ENCODE measurements at places on chromosomes 2 and 18. TPM values are rescaled to one million over a fixed set of nuclear protein-coding genes. Genes with fewer than 3 reads are reported as not detected.

TMEM17 gene
- total RNA-seq, result 2.6 TPM

LINC00305 gene
- not detected for total RNA-seq

CDH2 gene
- total RNA-seq, result 368 TPM

PLCD4 gene
- 2.0 TPM for total RNA-seq

MEP1B gene
- not detected for total RNA-seq

MORN2 gene
- total RNA-seq, result 8.0 TPM

EIF2AK3 gene
- 32.5 TPM for total RNA-seq

CHRND gene
- not detected for total RNA-seq

CSRNP3 gene
- total RNA-seq, result 1.4 TPM

CPLX4 gene
- total RNA-seq, result not detected

SLC4A3 gene
- total RNA-seq, result 4.0 TPM

GATA6 gene
- 40.3 TPM for total RNA-seq

DSC1 gene
- total RNA-seq, result not detected

SH3RF3 gene
- total RNA-seq, result 7.8 TPM

KIF1A gene
- total RNA-seq, result 0.33 TPM

MATN3 gene
- 3.4 TPM for total RNA-seq

SMARCAL1 gene
- 22.2 TPM for total RNA-seq

RGPD4 gene
- not detected for total RNA-seq

CRYGC gene
- not detected for total RNA-seq

ALPI gene
- total RNA-seq, result not detected

KCNE4 gene
- 37.7 TPM for total RNA-seq

RAPGEF4 gene
- 5.0 TPM for total RNA-seq

CABLES1 gene
- 14.1 TPM for total RNA-seq

ACOXL gene
- not detected for total RNA-seq

AGXT gene
- total RNA-seq, result not detected

RPL37A gene
- 1,530 TPM for total RNA-seq

B3GNT7 gene
- total RNA-seq, result 1.1 TPM

HOXD10 gene
- total RNA-seq, result not detected

CDH7 gene
- total RNA-seq, result not detected

SP140 gene
- total RNA-seq, result 0.52 TPM

PROKR1 gene
- total RNA-seq, result not detected

DTNB gene
- 4.8 TPM for total RNA-seq

MAPK4 gene
- under 0.01 TPM for total RNA-seq

UGGT1 gene
- total RNA-seq, result 118 TPM

BUB1 gene
- total RNA-seq, result 27.0 TPM

HOXD12 gene
- total RNA-seq, result not detected

PDE1A gene
- 9.7 TPM for total RNA-seq

BCL11A gene
- total RNA-seq, result 0.20 TPM

MAL gene
- not detected for total RNA-seq

DSG3 gene
- under 0.01 TPM for total RNA-seq

DHRS9 gene
- 2.7 TPM for total RNA-seq

DNAH7 gene
- total RNA-seq, result 0.46 TPM

TNFAIP6 gene
- 10.0 TPM for total RNA-seq

HRH4 gene
- 0.07 TPM for total RNA-seq

CKAP2L gene
- total RNA-seq, result 1.3 TPM

NAT8 gene
- total RNA-seq, result not detected

FEV gene
- not detected for total RNA-seq

SERPINB4 gene
- total RNA-seq, result not detected

GPD2 gene
- 59.2 TPM for total RNA-seq

Data from smooth muscle cell of the pulmonary artery (primary cell).